ENCODE measurements at places on chromosomes 6 and 20.

DNA sequence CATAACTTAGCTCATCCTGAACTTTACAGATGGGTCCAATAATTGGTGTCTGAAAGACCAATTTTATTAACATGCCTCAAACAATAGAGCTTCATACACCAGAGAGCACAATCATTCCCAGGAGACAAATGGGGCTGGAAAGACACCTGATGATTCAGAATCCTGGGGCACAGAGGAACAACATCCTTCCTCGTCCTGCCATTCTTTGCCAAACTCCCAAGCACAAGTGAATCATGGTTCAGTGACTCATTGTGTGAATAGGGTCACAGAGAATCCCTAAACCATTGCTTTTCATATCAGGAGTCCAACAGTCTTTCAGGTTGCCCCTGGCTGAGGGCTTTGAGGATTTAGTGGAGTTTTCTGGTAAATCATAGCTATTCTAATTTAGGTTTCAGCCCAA, 266.4 kb upstream of the BMP2 start:
- no peak for DNase-seq

- no peak for DNase-seq
Measured at GRCh38 chr6:43220439-43220951, 8.8 kb downstream of the DNPH1 start.

- DNase-seq, result no peak
Measured at GRCh38 chr20:52076164-52076563, 115.4 kb downstream of the ZFP64 start.

DNA sequence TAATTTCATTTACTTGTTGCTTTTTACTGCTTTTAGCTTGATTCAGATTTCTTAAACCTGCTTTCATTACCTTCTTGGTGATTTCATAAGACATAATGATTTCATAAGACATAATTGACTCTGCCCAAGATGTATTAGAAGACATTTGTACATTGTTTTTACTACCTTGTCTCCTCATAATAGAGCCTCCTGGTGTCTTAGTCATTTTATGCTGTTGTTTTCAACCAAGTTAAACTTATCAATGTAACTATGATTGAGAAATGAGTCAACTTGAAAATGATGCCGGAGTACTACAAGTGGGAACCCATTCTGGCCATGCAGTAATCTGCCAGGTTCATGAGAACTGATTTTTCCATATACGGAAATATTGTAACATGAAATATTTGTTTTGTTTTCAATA, 573.6 kb downstream of the MMUT start:
- DNase-seq, result no peak

DNA sequence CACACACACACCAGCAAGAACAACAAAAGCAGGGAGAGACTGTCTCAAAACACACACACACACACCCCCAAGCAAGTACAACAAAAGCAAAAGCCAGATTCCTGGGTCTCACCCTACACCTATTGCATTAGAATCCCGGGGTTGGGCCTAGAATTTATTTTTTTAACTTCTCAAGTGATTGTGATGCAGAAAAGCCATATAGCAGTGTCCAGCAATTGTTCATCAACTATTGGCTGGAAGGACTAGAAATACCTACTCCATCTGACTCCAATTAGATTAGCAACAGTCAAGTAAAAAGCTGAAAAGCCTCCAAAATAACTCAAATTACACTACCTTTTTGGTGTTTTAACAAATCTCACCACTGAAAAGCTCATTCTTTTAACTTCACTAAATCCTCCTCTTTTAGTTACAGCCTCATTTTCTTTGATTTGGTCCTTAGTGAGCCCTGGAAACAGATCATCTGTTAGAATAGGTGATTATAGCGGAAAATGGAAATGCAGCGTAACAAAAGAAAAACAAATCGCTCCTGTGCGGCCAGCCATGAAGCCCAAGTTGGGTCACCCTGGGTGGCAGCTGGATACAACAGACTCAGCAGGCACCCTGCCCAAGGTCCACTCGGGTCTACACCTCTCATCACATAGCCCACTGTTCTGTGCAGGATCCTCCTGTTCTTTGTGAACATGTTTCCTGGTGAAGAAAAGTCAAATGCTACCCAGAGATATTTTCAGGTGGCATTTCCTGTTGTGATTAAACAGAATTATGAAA, 38.7 kb downstream of the STAU1 start:
- no peak for DNase-seq

- DNase-seq, result no peak
Measured at GRCh38 chr6:37595859-37596258, 96.2 kb upstream of the CCDC167 start.

DNA sequence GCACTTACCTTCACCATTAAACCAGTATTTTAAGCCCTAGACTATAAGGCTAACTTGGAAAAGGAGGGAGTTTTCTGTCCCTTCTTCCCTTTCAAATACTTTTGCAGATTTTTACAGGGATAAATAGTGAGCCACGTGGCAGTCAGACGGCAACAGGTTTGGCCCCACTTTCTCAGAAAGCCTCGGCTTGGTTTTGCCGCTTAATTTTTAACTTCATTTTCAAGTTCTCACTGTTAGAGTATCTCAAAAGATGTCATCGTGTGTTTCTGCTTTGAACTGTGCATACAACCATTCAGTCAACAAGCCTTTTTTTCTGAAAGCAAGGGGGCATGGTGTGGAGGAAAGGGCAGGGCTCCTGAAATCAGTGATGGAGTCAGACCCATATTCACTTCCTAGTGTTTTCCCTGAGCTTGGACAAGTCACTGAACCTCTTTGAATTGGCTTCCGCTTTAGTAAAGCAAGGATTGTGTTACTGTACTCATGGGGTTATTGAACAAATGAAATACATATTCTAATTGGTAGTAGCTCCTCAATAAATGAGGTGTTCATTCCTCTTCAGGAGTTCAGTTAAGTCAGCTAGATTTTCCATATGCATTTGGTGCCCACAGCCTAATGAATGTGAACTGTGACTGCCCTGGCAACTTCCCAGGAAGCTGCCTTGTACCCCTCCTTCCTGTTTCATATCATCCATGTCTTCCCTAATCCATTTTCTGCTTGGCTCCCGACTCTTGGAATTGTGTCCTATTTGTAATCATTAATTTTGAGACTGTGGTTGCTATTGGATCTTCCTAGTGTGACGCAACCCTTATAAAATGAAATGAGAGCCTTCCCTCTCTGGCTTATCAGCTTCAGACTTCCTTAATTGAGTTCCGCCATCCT, at the start of gene SLC17A2:
SLC17A2 (minus strand) TSS at position 160 of the 879 bp plus-strand sequence. CDS start 4,895 bp downstream, outside the sequence.
- DNase-seq, result no peak

- no peak for DNase-seq
Measured at GRCh38 chr6:69069881-69070280, 434.8 kb downstream of the ADGRB3 start.

DNA sequence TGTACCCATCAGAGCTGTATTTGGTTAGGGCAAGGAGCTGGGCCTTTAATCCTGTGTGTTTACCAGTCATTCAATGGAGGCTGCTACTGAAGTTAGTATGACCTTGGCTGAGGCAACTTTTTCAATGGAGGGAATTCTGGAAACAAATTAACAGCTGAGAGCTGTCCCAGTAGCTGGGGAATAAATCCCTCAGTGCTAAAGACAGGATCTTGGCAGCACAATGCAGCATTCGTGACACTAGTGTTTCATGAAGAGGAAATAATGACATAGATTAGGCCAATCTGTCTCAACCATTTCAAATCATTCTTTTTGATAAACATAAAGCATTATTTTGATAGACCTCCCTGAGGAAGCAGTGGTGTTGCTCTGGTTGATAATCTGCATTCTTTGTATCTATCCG, 42.9 kb downstream of the GRM1 start:
- DNase-seq, result no peak

GRCh38 chr20:6767536-6768227, at the start of gene BMP2:
TSS of gene BMP2 (plus strand) at chr20:6767686. CDS start at chr20:6770127, 2,441 bp downstream.
- DNase-seq, result no peak

GRCh38 chr6:142443532-142443931, 141.7 kb downstream of the ADGRG6 start:
- DNase-seq, result no peak

DNA sequence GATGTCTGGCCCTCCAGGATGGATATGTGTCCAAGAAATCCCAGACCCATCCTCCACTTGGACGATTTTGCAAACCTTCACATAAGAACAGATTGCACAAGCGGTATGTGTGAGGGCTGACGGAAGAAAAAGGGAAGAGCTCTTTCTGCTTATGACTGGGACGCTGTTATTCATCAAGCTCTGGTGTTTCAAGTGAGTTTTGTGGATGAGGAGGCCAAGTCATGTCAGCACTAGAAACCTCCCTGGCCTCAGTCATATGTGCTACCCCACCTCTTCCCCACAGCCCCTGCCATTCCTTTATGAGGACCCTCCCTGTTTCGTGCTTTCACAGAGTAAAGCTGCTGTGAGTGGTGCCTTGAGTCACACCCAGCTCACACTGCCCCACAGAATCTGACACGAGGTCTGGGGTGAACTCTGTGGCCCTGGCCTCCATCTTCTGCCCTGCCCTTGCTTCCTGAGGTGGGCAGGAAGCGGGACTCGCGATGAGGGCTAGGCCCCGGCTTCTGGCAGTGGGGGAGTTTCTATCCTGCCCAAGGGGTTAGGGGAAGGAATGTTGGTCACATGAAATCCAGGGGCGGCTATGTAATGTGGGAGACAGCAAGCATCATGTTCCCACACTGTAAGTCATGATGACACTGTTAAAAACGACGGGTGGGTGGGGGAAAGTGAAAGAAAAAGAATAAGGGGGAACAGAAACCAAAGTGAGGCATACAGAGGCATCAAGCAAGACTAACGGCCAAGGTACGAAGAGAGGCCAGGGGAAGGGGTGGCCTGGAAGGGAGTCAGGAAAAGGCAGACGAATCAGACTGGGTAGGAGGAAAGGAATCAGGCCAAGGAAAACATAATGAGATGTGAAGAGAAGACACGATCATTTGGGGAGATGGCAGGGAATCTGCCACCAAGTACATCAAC, 78.1 kb downstream of the PRDM1 start:
- peak; percentile 38 for DNase-seq

GRCh38 chr6:24255676-24256075, 102.2 kb downstream of the DCDC2 start:
- no peak for DNase-seq

GRCh38 chr6:72132427-72132826, 246.1 kb downstream of the RIMS1 start:
- DNase-seq, result no peak

DNA sequence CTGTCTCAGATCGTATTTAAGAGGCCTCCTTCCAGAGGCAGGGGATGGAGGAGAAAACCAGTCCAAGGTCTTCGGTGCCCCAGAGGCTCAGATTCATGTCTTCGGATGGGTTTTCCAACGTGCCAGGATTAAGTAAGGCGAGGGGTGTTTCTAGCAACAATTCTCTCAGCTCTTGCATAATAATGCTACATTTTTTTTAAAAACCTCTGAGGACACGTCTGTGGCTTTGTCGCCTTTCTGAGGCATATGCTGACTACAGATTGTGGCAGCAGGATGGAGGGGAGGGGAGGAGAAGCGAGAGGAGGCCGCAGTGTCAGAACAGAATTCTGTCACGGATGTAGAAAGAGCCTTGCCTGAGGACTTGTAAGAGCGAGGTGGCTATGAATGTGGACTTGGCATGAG, 17.7 kb upstream of the CCDC167 start:
- peak; percentile 61 for DNase-seq

DNA sequence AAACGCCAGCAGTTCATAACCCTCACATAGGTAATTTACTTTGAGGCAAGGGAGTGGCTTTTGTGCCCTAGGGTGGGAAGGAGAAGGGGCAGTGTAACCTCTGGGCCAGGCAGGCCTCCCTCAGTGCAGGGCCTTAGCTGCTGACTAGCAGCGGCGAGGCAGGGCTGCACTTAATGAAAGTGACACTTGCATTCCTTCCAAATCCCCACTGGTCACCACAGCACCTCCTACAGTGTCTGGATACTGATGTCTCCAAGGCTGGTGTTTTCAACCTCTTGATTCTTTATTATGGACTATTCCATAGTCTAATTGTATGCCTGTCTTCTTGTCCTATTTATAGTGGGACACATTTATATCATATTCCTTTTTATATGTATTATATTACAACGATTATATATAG, 152.7 kb downstream of the LY86 start:
- no peak for DNase-seq

DNA sequence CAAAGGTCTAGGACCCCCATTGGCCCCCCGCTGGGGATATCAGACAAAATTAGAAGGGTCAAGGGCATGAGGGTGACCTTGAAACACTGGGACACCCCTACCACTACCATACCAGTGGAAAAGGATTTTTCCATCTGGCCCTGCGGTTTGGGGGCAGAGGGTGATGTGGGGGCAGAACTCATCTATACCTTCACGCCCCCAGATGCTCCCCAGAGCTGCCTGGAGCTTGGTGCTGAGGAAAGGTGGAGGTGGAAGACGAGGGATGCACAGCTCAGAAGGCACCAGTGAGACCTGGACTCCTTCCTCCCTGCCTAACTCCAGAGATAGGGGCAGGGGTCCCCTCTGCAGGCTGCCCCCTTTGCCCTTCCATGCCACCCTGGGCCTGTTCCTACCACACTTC, 1.1 kb downstream of the COX4I2 start:
- DNase-seq, result no peak

- no peak for DNase-seq
Measured at GRCh38 chr6:37429352-37429750, 3.7 kb upstream of the CMTR1 start.

GRCh38 chr20:14830466-14830865, 493.1 kb upstream of the FLRT3 start:
- no peak for DNase-seq

- no peak for DNase-seq
Measured at GRCh38 chr6:98560841-98561240, 273.5 kb upstream of the POU3F2 start.

DNA sequence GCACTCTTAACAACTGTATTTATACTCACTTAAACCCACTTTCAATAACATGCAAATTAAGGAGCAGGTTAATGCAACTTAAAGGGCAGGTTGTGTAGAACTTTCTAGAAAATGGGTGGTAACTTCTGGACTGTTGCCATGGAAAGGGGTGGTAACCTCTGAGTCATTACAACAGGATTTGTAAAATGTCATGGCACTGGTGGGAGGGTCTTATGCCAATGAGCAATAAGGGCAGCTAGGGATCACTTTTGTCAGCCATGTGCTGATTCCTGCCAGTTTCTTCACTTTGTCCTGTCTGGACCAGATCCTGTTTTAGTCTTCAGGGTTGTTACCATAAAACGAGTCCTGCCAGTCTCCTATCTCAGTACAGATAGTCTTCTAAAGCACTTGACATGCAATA, 560.5 kb upstream of the PTCHD4 start:
- DNase-seq, result no peak

DNA sequence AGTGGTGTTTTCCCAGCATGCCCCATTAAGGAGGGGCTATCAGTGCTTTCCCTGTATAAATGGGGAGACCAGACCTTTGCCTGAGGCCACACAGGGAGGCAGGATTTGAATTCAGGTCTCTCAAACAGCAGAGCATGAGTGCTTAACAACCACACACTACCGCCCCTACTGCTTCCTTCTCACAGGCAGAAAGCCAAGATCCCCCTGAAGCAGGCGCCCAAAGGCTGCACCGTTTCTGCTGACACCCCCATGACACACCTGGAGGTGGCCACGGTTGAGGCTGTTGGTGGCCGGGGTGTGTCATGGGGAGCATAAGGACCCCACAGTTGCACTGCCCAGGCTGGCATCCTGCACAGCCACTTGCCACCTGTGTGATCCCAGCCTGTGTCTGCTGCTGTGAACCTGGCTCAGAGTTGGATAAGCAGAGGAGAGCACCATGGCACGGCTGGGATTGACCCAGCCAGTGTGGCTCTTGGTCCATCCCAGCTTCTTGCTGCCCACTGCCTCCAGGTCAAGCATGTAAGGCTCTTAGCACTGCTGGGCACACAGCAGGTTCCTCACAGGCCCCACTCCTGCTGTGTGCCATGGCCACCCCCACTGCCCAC, 28.3 kb downstream of the PCK1 start:
- DNase-seq, result no peak

- DNase-seq, result no peak
Measured at GRCh38 chr6:80690551-80691131, 584.2 kb downstream of the BCKDHB start.

Data from stimulated activated CD8-positive, alpha-beta memory T cell treated with anti-CD3 and anti-CD28 coated beads, Interleukin-4, amount 100 ng/mL, for 24 hours (primary cell).